ENCODE measurements at places on chromosomes 1 and 21.

DNA sequence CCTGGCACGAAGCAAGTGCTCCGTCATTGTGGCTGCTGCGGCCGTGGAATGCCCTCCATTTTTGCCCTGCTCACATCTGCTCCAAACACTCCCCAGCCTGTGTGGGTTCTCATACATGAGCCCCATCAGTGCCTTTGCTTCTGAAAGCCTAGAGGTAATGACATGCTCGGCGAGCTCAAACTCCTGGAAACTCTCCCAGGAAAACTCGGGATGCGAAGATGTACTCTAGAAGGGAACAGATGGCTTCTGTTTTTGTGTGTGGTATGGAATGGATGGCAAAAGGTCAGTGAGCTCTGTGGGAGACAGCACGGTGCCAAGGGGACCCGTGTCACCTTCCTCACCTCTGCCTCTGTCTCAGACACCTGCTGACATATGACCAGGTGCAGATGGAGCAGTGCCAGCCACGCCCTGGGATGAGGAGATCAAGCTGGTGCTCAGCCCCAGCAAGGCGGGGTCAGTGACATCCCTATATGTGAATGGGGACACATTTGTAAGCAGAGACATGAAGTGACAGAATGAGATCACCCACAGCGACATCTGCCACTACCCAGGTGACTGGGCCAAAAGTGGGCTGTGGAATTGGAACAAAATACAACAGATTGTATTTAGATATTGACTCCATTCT is 84.1 kb upstream of the COX20 start:
- no peak for DNase-seq

DNA sequence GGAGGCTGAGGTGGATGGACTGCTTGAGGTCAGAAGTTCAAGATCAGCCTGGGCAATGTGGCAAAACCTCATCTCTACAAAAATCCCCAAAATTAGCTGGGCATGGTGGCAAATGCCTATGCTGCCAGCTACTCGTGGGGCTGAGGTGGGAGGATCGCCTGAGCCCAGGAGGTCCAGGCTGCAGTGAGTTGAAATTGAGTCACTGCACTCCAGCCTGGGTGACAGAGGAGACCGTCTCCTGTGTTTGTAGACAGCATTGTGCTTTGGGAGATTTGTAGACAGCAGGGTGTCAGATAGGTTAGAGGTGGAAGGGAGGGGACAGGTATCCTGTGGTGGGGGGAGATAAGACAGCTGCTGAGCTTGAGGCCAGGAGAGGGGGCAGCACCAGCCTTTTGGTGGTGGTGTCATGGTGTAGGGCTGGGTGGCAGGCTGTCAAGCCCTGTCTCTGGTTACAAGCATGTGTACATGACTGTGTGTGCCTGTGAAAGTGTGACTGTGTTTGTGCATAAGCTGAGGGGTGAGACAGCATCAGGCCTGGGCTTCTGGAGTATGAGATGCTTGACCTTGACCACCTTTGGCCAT is 15.2 kb downstream of the PPFIA4 start:
- DNase-seq, result no peak

DNA sequence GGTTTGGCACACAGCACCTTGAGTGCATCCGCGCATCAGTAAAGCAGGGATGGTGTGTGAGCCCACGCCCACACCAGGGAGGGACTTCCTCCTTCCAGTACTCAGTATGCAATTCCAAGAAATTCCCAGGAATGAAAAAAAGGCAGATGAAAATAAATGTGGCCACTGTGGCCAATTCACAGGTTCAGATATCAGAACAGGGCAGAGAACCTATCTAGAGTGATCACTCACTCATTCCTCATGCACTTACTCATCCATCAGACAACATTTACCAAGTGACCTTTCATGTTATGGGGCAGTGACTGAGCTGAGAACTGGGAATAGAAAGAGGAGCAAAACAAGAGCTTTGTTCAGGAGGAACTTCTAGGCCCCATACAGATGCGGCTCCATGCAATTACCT is 113.7 kb downstream of the ZSCAN20 start:
- DNase-seq, result no peak

- DNase-seq, result no peak
Measured at GRCh38 chr21:44946254-44947041, 6.6 kb downstream of the SLX9 start.

- DNase-seq, result peak; percentile 78
Measured at GRCh38 chr1:221704306-221704705, 37.6 kb downstream of the DUSP10 start.

- no peak for DNase-seq
Measured at GRCh38 chr1:90106311-90106710, 111.4 kb downstream of the ZNF326 start.

DNA sequence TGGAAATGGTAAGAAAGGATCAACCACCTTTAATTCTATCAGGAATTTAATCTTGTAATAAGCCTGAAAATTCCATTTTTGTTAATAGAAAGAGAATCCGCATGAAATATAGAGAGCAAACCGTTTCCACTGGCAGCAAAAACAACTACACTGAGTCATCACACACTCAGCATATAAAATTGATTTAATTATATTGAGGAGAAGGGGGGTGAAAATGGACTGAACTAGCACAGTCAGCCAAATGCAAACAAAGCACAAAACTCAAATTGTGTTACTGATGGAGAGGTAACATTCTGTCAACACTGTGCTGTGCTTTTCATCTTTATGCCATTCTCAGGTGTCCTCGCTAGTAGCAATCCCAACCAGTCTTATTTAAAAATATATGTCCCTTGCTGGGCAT is 1583.9 kb downstream of the MRPL39 start:
- no peak for DNase-seq

GRCh38 chr1:116769561-116769977 is 15.3 kb downstream of the CD2 start:
- peak; percentile 41 for DNase-seq

DNA sequence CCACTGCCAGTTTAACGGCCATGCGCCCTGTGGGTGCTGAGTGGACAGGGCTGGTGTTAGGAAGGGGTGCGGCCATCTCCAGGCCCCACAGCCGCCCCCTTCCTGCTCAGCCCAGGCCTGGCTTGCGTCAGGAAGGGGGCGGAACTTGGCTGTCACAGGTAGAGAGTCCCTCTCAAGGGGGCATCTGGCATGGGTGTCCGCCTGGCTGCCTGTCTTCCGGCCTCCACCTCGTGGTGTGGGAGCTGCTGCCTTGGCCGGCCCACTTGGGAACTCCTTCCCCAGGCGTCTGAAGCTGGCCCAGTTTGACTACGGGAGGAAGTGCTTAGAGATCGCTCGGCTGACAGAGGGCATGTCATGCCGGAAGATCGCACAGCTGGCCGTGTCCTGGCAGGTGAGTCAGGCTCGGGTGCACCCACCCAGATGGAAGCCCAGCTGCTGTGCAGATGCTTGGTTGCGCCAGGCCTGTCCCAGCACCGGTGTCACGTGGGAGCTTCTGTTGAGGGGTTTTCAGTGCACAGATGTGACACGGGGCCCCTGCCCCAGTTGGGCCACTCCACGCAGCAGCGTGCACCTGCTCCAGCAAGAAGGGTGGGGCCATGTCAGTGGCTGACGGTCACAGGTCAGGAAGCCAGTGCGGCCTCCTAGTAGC is 9.1 kb upstream of the ATAD3B start:
- DNase-seq, result no peak

- DNase-seq, result no peak
Measured at GRCh38 chr1:159289060-159289459, 13.1 kb upstream of the FCER1A start.

DNA sequence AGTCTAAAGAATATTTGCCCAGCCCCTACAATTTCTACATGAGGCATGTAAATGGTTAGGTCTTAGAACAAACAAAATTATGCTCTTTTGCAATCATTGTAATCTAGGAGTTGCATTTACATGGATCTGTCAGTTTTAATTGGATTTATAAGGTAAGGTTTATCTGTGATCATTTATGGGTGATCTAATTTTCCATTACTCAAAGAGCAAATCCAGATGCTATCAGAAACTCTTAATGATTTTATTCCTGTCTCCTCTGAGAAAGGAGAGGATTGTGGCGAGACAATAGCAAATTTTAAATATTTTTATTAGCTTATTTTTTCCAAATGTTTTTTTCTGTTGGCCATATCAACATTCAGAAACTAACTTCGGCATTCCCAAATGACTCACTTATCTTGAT is 14.2 kb upstream of the NEGR1 start:
- no peak for DNase-seq

GRCh38 chr1:218409946-218410510 is 64.9 kb downstream of the TGFB2 start:
- DNase-seq, result no peak

DNA sequence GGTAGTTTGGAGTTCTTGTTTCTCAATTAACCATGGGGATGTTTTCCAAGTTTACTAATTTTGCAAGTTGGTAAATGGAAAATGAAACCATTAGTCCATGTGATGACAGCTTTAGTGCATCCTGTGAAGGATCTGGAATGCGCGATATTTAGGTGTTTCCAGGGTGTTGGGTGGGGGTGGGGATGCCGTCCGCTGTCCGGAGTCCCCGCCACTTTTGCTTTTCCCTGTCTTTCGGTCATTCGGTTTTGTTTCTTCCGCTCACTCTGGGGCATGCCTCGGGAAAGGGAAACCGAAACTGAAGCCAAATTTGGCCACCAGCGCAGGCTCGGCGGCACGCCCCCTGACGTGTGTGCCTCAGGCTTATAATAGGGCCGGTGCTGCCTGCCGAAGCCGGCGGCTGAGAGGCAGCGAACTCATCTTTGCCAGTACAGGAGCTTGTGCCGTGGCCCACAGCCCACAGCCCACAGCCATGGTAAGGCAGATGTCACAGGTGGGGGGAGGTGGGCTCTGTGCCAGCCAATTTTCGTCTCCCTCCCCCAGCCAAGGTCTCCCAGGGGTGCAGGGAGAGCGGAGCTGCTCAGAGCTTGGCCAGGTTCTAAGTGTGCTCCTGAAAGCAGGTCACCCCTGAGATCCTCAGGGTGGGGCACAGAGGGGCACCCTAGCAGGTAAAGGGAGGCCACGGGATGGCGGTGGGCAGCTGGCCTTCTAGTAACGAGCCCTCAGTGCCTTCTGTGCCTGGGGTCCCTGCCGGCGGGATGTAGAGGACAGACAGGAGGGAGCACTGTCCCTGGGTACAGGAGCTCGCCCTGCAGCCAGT is at the start of gene ISG15:
ISG15 (plus strand) TSS at position 393 of the 817 bp plus-strand sequence; CDS start at position 470, 77 bp downstream.
- DNase-seq, result peak; percentile 90

GRCh38 chr21:46491553-46491952 is 32.9 kb downstream of the DIP2A start:
- DNase-seq, result no peak

GRCh38 chr1:244675167-244675566 is 22.2 kb downstream of the DESI2 start:
- no peak for DNase-seq

DNA sequence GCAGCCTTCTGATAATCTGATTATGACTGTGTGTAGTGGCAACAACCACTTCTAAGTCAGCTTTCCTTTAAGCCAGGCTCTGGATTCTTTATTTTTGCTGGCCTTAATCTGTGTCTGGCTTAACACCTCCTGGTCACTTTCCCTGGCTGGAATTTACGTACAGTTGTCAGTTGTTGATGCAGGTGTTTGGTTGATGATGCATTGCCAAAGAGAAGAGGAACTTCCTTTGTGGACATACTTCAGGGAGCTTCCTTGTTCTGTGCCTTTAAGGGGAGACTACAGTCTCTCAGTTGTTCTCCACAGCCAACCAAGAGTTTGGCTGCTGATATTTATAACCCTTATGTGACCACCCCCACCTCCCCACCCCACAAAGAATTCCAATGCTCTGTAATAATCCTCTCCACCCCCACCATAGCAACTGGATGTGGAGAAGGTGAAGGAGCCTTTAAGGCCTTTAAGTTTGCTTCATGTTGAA is 96.0 kb upstream of the BMP8A start:
- peak; percentile 25 for DNase-seq

DNA sequence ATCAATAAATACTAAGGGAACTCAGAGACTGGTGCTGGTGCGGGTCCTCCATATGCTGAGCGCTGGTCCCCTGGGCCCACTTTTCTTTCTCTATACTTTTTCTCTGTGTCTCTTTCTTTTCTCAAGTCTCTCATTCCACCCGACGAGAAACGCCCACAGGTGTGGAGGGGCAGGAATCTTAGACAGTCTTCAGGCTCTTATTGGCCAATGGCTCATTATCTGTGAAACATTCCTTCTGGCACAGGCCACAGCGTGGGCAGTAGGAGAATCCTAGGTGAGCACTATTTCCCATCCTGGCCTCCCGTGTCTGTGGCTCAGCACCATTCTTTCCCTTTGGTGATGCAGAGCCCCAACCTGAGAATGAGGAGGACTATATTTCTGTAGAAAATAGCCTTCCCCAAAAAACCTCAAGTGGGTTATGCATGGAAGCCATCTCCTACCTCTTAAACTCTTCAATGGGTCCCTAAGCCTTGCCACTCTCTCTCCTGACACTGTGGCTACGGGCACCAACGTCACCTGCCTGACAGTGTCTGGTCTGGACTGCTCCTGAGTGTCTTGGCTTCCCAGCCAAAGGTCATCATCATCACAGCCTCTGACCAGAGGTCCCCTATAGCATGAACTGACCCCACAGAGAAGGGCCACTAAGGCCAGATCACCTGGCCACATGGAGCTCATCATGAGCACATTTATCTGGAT is 6.2 kb upstream of the SLAMF1 start:
- no peak for DNase-seq

DNA sequence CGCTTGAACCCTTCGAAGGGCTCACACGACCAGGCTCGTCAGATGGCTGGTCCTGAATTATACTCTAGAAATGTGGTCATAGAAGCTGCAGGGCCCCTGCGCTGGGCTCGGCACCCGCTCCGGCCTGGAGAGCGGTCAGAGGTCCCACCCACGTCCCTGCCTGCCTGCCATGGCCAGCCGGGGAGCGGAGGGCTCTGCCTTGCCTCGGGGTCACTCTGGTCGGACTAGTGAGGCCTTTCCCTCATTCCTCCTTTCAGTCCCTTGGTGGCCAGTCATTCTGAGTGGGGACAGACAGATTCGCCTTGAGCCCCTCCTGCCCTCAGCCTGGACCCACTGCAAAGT is 529 bp upstream of the MARCKSL1 start:
- DNase-seq, result no peak
